ENCODE measurements at places on chromosomes 16 and 17.
A peak's percentile ranks its signal among the peaks of the same experiment; 100 is the strongest.

- no peak for DNase-seq
These were observed 826.7 kb downstream of the KCNJ2 start for GRCh38 chr17:70995997-70996396.

DNA sequence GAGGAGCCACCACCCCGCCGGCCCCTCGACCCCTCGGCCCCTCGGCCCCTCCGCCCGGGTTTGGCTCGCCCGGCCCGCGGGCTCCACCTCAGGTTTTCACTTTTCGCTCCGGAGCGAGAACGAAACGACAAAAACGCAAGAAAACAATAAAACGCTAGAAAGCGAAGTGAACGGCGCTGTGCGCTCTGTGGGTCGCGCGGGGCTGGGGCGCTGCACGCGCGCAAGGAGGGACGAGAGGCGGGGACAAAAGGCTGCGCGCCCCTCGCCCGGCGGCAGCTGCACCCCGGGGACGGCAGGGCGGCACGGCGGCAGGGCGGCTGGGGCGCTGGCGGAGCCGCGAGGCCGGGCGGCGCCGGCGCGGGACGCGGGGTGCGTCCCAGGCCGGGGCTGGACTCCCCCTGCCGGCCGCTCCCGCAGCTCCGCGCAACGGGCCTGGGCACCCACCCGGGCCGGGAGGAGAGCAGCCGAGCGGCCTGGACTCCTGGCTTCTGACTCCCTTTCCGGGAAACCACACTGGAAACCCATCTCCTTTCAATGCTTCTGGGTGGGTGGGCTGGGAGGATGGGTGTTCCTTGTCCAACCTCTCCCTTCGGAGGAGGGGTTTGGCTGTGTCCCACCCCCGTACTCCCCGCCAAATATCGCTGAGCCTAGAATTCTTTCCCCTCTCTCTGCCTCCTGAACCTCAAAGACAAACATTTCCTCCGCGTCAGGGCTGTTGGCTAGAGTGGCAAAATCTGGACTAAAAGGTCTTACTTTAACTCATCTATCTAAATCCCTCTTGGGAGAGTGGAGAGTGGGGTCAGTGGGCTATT is 9.9 kb downstream of the TBX2 start:
- DNase-seq = peak; percentile 88

DNA sequence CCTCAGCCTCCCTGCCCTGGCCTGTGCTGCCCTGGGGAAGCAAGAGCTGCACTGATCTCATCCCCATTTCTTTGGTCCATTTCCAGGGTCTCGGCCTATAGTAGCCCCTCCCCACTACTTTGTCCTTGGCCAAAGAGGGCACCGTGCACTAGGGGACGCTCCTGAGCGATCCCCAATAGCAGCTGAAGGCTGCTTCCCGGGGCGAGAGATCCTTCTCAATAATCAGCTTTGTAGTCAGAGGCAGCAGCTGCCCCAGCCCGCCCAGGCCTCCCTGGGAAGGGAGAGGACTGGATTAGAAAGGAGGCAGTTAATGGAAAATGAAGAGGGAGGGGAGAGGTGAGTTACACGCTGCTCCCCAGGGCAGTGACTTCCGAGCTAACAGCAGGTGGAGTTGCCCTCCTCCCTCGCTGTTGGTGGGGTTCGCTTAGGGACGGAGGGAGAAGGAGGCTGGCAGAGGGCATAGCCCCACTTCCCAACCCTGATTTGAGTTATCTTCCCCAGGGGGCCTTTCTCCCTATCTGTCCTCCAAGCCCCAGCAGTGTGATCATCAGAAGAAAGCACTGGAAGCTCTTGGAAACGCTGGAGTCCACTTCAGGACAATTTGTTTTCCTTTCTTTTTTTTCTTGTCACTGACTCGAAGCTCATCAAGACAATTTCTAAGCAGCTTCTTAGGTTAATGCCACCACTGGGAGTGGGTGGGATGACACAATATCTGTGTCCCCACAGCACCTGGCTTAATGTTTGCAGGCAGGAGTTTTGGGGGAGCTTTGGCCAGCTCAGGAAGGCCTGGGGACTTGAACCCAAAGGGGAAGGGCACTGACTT is 2.6 kb downstream of the MXRA7 start:
- DNase-seq = no peak

DNA sequence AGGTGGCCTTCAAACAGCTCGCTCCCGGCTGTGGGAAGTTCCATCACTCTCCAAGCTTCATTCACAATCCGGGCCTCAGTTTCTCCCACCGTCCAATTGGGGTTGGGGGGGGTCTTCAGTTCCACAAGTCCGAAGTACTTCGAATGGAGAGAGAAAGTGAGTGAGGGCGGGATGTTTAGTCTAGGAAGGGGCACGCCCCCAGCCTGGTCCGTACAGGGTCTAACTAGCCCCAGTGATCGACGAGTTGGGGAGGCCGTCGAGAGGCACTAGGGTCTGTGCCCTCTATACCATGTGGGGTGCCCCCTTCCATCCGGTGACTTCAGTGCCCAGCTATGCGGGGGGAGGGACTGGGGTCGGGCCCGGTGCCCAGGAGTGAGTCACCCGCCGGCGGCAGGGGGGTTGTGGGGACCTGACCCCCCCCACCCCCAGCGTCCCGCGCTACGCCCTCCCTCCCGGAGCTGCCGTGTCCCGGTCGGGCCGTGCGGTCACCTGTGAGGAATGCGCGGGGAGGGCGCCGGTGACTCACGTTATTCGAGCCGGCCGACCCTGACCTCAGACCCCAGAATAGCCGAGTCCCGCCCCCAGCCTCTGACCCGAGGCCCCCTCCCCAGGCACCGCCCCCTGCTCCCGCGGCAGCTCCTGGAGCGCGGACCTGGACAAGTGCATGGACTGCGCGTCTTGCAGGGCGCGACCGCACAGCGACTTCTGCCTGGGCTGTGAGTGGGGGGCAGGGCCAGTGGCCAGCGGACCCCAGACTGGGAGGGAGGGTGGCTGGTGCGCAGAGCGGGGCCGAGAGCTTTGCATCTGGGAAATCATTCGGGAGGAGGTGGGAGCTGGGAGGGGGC is 658 bp downstream of the TNFRSF12A start:
- DNase-seq = peak; percentile 83

GRCh38 chr17:64309710-64310109 is 46.6 kb upstream of the TEX2 start:
- DNase-seq = no peak

GRCh38 chr17:82332669-82333278 is 792 bp downstream of the SECTM1 start:
- DNase-seq = peak; percentile 56

- no peak for DNase-seq
These were observed 16.2 kb upstream of the RMI2 start for GRCh38 chr16:11329071-11329491.

DNA sequence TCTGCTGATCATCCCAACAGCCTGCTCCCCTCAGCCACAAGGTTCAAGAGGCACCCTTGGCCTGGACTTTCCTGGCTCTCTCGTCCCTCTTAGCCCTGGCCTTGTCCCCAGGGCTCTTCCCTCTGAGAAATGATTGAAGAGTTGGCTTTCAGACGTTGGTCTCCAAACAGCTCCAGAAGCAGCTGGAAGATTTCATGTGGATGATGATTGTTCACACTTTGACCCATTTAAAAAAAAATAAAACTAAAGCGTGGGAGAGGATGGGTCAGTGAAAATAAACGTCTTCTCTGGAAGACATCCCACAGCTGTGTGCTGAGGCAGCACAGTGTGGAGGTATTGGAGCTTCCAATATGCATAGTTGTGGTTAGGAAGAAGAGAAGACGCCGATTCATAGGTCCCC is 54.7 kb upstream of the CDH11 start:
- DNase-seq = no peak

DNA sequence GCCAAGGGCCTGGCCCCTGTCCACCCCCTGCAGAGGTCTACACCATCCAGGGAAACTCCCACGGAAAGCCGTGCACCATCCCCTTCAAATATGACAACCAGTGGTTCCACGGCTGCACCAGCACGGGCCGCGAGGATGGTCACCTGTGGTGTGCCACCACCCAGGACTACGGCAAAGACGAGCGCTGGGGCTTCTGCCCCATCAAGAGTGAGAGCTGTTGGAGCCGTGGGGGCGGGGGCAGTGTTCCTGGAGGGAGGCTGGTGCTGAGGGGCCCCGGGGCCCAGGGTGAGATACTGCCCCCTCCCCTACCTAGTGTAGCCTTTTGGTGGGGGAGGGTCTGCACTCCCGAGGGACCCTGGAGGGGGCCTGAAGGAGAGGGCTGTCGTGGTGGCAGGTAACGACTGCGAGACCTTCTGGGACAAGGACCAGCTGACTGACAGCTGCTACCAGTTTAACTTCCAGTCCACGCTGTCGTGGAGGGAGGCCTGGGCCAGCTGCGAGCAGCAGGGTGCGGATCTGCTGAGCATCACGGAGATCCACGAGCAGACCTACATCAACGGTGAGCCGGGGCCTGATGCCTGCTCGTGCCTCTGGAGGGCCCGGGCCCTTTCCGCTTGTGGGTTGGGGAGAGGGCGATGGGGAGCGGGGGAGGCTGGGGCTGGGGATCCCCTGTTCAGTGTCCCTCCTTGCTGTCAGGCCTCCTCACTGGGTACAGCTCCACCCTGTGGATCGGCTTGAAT is 38.8 kb downstream of the MRC2 start:
- no peak for DNase-seq

GRCh38 chr17:77602883-77603640 is 355.4 kb upstream of the TNRC6C start:
- DNase-seq = no peak

- DNase-seq = no peak
These were observed 80.5 kb downstream of the CYB561 start for GRCh38 chr17:63365366-63366240.

GRCh38 chr17:57142925-57143324 is 57.9 kb downstream of the AKAP1 start:
- no peak for DNase-seq

GRCh38 chr17:40648384-40648968 is 858 bp upstream of the SMARCE1 start:
- DNase-seq = no peak

DNA sequence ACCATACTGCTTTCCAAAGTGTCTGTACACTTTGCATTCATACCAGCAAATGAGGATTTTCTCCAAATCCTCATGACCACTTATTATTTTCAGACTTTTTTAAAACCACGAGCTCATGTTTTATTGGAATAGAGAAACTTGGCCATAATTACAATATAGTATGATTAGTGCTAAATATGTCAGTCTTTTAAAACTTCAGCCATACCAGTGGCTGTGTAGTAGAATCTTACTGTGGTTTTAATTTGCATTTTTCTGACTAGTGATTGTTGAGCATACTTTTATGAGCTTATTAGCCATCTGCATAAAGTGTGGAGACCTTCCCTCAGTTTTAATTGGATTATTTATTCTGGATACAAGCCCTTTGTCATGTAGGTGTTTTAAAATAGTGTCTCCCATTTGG is 57.8 kb downstream of the NLK start:
- no peak for DNase-seq

Measured in Caco-2 (cell line).